ENCODE measurements at places on chromosomes 3 and 15.

DNA sequence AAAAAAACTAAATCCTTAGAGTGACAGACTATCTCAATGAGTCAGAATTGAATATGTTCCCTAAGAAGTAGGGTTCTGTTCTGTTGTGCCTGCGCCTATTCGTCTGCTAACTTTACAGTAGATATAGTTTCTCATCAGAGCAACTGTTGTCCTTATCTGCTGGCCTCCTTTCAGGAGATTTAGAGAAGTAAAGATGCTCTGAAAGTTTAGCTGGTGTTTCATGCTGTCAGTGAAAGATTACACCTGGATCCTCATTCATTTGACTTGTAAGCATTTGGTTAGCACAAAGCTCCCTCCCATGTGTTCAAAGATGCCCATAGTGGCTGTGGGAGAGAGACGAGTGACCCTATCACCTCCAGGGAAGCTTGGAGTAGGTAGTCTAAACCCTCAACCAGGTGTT, 35.0 kb downstream of the SUCNR1 start:
- no peak for DNase-seq

DNA sequence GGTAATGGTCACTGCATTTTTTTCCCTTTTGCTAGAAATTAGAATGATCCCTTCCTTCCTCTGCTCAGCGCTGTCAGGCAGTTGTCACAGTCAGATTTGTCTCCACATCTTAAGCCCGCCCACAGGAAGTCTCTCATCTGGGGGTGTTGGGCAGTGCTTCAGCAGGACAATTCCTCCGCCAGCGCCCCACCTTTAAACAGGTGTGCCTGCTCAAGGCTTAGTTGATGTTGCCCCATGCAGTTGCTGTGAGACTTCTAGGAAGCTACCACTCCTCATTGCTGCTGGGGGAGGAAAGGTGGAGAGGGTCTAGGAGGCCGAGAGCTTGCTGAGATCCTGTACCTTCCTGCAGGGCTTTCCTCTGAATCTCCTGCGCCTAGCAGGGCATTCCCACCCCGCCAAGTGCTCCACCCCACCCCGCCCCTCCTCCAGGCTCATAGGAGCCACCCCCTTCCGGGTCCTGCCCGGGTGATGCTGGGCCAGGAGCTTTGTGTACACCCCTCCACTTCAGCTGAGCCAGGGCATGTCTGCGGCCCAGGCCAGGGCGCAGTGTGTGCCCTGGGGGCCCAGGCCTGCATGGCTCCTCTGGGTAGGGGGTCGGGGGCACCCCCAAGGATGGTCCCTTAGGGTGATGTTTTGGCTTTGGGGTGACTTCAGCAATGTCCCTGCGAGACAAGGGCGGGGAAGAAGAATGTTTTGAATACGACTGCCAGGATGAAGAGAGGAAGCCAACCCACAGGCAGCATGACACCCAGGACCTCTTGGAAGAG, 68.7 kb downstream of the TRAK1 start:
- no peak for DNase-seq

DNA sequence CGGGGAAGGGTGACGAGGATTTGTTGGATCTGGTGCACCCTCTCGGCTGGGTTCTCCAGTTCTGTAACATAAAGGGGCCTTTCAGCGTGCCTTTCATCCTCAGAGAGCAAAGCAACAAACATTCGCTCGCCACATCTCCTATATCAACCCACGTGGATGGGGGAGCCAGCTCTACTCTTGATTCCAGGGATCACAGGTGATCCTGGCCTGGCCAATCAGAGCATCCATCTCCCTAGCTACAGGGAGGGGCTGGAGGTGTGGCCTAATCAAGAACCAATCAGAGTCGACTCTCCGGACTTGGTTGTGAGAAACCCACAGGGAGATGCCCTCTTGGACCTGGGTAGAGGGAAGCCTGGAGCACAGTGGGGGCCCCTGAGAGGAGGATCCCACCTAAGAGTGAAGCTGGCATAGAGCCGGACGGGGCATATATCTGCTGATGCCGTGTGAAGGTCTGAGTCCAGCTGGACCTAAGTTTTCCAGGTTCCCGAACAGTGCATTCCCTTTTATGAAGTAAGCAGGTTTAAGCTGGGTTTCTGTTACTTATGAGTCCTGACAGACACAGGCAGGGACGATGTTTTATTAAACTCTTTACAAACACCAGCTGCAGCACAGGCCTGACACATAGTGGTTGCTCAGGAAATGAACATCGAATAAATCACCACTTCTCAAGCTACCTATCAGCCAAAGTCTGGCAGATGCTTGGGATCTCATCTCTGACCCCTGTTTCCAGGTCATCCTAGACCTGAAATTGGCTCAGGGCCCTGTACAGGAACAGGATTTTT, 50.7 kb upstream of the RAD18 start:
- no peak for DNase-seq

DNA sequence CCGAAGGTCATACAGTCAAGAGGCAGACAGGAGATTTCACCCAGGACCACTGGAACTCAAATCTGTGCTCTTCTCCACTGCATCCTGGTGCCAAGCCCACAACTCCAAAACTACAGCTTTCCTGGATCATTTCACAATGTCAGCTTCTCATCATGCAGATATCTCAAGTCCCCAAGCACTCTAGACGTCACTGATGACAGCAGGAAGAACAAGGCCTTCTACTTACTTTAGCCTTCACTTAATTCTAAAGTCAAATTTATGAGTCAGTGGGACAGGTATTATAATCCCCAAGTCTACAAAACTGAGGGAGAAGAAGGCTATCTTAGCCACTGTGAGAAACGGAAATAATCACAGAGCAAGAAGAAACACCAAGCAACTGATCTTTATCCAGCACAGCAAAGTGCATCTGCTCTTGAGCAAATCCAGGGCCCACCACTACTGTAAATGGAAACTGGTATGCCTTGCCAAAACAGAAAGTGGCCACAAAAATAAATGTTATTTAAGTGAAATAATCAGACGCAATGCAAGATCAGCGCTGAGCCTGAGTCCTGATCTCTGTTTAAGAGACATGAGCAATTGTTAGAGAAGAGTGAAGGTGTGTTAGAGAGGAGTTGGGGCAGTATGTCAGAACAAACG, 928 bp downstream of the RAD18 start:
- no peak for DNase-seq

DNA sequence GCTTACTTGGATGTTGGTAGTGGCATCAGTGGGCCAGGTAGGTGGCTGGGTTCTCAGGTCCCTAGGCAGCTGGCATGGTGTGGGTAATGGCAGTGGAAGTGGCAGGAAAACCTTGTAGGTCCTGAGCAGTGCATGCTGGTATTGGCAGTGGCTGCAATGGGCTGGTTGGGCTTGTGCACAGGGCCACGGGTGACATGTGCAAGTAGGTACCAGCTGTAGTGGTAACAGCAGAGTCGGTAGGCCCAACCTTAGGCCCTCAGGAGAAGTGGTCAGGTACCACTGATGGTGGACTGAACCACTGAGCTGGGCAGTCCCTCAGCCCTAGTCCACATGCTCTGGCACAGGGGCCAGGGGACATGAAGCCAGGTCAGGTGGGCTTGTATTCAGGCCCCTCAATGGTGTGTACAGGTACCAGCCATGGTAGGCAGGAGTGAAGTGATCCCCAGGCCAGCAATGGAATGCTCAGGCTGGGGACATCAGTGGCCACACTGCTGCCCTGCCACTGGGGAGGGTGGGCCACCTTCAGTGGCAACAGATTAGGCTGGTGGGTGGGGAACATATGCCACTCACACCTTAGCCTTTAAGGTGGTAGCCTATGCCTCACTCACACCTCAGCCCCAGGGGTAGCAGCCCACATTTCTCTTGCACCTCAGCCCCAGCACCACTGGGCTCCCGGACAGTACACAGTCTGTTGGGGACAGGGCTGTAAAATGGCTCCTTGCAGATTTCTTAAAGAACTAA, 118.1 kb downstream of the LRRK1 start:
- no peak for DNase-seq

DNA sequence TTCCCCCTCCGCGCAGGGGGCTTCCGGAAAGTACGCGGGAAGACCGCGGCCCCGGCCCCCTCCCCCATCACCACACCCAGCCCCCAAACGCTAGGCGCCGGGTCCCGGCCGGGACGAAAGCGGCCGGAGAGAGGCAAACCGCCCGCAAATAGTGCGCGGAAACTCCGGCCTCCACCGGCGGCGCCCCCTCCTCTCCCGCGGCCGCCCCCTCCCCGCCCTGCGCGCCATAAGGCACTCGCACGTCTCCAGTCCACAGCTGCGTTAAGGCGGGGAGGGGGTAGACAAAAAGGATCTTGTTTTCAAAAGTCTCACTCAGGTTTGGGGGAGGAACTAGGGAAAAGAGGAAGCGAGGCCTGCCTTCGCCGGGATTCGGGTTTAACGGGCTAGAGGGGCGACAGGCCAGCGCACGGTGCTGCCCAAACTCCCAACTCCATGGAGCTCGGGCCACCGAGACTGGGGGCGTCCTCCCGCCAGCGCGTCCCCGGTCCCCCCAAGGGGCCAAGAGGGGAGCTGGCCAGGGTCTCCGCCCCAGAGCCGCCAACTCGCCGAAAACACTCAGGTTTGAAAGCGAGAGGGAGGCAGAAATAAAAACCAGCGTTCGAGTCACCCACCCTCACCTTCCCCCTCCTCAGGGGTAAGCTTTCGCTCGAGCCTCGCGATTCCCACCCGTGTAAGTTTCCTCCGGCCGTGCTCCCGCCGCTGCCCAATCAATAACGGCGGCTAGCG, 1.8 kb downstream of the ANP32A start:
- no peak for DNase-seq

- no peak for DNase-seq
These were observed 80.9 kb downstream of the ABHD5 start for GRCh38 chr3:43771610-43772009.

- no peak for DNase-seq
These were observed 2.6 kb upstream of the UPK1B start for GRCh38 chr3:119170821-119171220.

DNA sequence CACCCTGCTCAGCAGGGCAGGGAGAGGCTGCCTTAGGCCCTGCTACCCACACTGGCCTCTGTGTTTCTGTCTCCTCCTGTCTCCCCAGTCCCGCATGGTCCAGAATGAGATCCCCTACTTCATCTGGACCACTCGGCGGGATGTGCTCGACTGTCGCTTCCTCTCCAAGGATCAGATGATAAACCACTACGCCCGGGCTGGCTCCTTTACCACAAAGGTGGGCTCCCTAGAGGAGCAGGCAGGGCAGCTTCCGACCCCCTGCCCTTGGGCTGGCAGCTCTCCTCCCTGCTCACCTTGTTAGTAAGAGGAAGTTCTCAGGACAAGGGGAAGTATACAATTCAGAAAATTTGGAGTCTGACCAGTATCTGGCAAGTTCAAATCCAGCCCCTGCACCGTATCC, 5.9 kb downstream of the TTLL3 start:
- DNase-seq = no peak

- no peak for DNase-seq
These were observed 19.7 kb downstream of the MYL3 start for GRCh38 chr3:46843508-46843907.

GRCh38 chr3:185552358-185552877, at the start of gene LIPH:
Gene LIPH (minus strand): TSS chr3:185552588. CDS start chr3:185552471, 117 bp downstream.
- no peak for DNase-seq

DNA sequence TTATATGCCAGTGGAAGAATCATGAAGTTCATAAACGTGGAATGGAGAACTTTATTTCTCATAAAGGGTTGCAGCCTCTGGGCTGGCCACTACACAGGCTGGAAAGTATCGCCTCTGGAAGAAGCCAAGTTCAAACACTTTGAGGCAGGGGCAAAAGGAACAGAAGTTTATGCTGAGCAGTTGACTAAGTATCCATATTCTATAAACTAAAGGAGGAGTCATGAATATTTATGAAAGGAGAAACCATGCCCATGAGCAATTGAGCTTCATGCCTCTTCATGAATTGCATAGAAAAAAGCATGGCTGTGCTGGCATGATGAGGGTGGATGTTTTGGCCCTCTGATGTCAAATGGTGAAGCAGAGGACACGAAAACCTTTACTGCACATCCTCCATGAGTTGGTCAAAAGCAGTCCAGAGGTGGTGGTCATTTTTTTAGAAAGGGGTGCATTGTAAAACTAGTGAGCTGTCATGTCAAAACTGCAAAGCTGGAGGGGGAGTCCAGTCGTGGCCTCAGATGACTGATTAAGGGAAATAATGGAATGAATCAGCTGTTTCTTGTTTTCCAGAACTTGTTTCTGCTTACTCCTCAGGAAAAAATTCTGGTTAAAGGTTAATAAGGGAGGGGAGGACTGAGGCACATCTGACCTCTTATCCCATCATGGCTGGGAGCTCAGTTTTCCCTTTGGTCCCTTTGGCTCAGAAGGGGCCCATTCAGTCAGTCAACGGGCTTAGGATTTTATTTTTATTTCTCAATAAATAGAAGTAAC, 276.7 kb downstream of the CHL1 start:
- DNase-seq = no peak

DNA sequence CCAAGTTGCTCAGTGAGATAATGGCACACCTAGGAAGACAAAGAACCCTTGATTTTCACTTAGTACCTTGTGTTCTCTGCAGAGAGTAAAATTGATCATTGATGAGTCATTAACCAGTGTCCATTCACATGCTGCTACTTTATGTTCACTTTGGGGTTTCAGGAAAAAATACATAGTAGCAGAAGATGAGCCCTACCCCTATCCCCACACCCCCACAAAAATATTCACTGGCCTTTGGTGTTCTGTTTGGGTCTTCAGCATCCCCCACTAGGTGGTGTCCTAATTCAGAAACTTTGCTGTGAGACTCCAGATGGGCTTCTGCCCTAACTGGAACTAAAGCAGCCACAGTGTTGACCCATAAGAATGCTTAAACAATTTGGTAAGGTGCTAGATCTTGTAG, 178.8 kb downstream of the KLHL25 start:
- peak; percentile 7 for DNase-seq

DNA sequence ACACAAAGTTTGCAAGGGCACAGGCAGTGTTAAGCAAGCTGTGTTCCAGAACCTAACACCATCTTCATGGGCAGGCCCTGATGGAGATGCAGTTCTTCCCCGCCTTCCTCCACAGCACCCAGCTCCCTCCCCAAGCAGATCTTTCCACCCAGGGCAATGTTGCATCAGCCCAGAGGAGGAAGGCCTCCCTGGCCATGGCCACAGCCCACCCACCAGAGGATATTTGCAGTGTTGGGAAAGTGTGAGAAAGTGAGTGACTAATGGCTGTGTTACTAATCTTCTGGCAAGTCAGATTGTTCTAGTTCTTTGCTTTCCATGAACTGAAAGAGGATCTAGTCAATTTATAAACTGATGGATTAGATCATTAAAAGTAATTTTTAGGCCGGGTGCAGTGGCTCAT, 42.0 kb upstream of the ATP10A start:
- DNase-seq = no peak

DNA sequence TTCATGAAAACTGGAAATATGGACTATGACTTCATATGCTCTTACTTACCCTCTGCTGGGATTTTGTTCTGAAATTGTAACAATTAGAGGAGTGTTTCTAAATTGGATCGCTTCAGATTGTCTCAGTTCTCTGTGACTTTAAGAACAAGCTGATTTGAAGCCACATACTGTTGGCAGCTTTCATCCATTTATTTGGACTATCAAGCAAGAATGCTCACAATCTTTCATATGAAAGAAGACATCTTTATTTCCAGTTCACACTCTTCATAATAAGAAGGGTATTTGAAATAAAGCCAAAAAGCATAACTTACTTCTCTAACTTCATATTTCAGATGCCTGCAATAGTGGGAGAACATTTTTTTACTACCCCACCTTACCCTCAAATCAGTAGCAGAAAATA, 491.6 kb upstream of the TPRG1 start:
- DNase-seq = no peak

GRCh38 chr3:117303443-117303842, 593.9 kb downstream of the TUSC7 start:
- no peak for DNase-seq

Measured in T-helper 1 cell (primary cell).